ENCODE measurements at places on chromosomes 6 and 20.

- no peak for DNase-seq
Measured at GRCh38 chr6:31880616-31881015, 1.8 kb upstream of the SLC44A4 start.

DNA sequence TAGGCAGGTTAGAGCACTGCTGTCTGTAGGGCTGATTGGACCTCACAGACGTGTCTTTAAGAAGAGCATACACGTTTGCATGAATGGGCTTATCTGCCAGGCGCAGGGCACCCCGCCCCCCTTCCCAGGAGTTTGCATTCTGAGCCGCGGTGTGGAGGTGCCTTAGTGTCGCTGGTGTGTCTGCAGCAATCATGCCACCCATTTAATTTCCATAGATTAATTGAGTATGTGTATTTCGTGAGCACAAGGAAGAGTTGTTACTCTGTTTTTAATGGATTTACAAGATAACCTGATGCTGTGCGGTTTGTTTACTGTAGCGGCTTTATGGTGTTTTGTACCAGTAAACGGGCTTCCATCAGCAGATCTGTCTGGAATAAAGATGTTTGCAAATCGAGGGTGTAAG lies 107.7 kb downstream of the ZDHHC14 start:
- no peak for DNase-seq

GRCh38 chr6:50272611-50273010 lies 222.9 kb upstream of the DEFB112 start:
- DNase-seq: no peak

GRCh38 chr20:60363698-60364097 lies 405.5 kb downstream of the CDH26 start:
- no peak for DNase-seq

DNA sequence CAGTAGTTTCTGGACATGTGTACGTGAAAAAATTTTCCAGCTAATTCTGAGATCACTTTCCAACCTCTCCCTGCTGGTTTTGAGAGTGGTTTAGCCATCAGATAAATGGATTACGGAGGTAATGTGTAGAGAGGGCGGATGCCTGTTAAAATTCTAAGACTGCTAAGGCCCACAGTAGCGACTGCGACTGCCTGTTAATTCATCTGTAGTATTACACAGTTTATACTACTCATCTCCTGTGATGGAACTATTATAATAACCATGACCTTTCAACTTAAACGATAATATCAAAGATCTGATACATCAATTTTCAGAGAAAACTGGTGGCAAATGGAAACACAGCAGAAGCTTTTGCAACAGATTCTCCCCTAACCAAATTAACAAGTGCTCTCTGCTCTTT lies 102.3 kb downstream of the IRF4 start:
- DNase-seq: no peak

DNA sequence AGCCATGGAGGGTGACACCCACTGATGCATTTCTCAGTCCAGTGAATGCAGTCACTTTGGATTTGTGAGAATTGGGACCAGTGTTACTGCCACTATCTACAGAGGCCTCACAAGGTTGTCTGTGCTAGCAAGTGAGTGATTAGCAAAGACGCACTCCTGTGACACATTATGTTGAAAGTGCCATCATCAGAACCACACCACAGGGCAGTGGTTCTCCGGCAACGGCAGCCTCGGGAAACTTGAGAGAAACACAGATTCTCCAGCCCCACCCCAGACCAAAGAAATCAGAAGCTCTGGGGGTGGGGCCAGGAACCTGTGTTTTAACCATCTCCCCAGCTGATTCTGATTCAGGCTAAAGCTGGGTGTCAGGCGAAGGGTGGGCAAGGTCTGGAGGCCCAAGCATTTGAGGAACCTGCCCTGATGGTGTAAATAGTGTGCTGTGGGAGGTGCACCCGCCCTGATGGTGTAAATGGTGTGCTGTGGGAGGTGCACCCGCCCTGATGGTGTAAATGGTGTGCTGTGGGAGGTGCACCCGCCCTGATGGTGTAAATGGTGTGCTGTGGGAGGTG lies 39.9 kb downstream of the TMEM242 start:
- no peak for DNase-seq

DNA sequence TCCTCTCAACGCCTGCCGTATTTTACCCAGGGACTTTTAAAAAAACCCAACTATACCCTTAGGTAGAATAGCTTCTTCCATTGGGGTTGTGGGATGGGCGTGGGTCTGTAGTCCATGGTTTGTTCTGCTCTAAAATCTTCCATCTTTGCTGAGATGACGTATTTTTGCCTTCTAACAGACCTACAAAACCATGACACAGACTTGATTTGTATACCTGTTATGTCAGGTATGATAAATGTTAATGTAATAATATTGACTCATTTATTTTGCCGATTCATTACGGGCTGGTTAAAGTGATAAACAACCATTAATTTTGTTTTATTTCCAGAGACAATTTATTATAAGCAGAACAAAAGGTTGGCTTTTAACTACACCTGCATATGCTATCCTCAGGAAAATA lies 48.7 kb downstream of the UST start:
- no peak for DNase-seq

DNA sequence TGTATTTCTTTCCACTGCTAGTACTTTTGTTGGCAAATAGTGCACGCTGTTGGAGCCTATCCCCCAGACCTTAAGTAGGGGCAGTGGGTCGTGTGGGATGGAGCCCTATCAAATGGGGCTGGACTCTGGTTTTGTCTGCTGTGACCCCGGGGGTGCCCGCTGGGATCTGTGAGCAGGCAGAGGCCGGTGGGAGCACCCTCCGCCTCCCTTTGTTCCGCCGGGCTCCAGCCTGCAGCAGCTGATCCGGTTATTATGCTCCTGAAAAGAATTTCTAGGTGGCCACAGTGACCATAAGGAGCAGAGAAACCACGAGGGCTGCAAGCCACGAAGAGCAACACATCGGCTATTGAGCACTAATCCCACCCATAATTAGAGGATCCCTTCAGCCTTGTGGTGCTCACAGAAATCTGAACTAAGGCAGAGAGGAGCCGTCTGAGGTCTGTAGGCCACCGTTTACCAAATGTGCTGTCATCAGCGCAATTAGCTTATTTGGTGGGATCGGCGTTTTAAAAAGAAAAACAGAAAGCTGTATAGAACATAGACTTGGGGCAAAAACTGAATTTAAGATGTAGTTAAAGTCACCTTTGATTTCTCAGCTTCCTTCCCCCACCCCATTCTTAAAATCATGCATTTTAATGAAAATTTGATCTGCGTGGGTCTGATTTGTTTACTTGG lies 598.3 kb upstream of the JAG1 start:
- DNase-seq: no peak

GRCh38 chr6:75280131-75280855 lies 4.3 kb downstream of the TMEM30A start:
- DNase-seq: no peak

GRCh38 chr6:21947731-21948386 lies 349.0 kb downstream of the PRL start:
- no peak for DNase-seq

DNA sequence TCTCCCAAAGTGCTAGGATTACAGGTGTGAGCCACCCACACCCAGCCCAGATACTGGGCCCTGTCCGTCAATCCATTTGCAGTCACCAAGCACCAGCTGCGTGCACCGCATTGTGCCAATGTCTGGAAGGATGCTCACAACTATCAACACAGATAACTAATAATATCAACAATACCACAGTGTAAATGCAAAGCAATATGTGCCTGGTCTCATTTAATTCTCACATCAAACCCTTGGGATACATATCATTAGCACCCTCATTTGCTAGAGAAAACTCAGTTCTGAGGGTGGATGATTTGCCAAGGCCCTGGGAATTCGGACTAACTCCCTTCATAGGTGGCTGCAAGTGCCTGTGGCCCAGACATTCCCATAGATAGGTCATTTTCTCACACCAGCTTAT lies 14.5 kb downstream of the RIPOR3 start:
- no peak for DNase-seq

DNA sequence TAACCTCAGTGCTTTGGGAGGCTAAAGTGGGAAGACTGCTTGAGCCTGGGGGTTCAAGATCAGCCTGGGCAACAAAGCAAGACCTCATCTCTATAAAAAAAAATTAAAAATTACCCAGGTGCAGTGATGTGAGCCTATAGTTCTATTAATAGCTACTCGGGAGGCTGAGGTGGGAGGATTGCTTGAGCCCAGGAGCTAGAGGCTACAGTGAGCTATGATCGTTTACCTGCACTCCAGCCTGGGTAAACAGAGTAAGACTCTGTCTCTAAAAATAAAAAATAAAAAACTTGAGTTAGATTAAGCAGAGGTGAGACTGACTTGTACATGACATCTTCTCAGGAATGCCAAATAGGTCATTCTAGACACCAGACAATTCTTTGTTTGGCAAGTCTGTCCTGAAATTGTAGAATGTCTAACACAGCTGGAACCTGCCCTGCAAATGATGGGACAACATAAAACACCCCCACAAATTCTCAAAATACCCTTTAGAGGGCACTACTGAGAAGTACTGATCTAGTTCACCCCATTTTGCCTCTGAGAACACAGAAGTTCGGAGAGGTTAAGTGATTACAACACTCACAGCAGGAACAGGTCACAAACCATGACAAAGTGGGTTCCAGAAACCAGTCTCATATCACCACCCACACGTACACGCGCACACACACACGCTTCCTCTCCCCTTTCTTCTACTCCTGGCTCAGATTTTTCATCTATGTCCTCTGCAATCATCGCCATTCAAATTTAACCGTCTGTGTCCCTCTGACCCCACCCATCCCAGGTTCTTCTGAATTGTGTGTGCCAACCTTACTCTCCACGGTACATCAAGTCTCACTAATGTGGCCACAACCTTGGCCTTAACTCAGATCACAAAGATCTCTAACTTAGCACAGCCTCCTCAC lies 38.3 kb downstream of the ARHGAP18 start:
- peak; percentile 74 for DNase-seq

- peak; percentile 18 for DNase-seq
Measured at GRCh38 chr6:18510644-18511033, 123.5 kb downstream of the RNF144B start.

GRCh38 chr20:57991211-57991881 lies 237.1 kb downstream of the ANKRD60 start:
- peak; percentile 15 for DNase-seq

DNA sequence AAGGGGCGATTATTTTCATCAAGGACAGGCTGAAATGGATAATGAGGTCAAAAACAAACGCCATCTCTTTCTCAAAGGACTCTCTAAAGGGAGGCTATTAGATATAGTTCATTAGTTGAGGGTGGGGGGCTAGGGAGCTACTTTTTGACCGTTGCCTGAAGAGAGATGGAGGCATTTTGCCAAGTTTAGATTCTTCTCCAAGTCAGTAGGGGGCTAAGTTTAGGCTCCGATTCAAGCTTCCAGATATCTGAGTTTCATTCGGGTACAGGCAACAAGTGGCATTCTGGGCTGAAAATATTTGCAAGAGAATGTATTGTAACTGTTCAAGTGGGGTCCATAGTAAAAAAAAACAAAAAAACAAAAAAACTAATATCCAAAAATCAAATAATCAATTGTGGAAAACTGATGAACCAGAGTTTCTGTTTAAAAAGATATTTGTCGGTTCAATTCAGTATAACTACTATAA lies 43.4 kb upstream of the PIM1 start:
- no peak for DNase-seq

DNA sequence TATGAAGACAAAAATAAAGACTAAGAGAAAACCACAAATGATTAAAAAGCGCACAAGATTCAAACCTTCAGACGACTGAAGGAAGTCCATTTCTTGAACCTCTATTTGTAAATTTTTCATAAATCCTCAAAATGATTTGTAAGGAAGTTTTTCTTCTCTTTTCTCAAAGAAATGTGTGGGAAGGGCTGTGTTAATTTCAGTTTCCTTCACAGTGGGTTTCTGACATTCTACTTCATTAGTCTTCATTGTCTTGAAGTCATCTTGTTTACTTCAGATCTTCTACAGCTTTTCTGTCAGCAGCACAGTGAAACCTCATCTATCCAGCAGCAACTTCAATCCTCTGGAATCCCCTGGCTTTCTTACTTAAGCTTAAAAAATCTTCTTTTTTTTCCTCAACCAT lies 87.6 kb upstream of the MYLIP start:
- DNase-seq: no peak

DNA sequence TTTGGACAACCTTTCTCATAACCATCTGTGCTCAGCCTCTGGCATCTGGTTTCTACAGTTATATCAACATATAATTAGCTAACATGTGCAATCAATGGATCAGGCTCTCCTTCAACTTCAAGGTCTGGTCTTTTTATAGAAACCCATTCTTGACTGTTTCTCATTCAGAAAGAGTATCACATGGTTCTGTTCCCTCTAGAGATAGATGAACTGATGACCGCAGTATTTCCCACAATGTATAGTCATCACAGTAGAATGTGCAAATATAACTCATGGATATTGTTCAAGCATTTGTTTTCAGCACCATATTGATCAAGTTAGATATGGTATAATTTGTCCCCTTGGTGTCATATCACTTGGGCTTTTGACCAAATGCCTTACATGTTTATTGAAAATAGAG lies 656.2 kb downstream of the FRK start:
- no peak for DNase-seq

GRCh38 chr20:57435498-57436222 lies 44.5 kb downstream of the RBM38 start:
- no peak for DNase-seq

DNA sequence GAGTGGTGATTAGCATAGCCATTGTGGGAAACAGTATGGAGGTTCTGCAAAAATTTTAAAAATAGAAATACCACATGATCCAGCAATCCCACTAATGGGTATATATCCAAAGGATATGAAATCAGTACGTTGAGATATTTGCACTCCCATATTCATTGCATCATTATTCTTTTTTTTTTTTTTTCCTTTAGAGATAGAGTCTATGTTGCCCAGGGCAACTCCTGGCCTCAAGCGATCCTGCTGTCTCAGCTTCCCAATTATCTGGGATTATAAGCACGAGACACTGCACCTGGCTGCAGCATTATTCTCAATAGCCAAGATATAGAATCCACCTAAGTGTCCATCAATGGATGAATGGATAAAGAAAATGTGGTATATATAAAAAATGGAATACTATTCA lies 6.9 kb upstream of the MCCD1 start:
- DNase-seq: no peak

- DNase-seq: no peak
Measured at GRCh38 chr6:46628498-46628897, 24.1 kb downstream of the CYP39A1 start.

Data from activated T-cell treated with anti-CD3 and anti-CD28 coated beads, Interleukin-2, amount 50 U/mL, for 72 hours (primary cell).